ENCODE measurements at places on chromosomes 5 and 9. TPM values are rescaled to one million over a fixed set of nuclear protein-coding genes. Genes with fewer than 3 reads are reported as not detected.

Gene LCN10
- 4.6 TPM for total RNA-seq

Gene PDZD2
- 12.9 TPM for total RNA-seq

Gene ADAMTS6
- total RNA-seq: not detected

Gene IL7R
- total RNA-seq: 13.5 TPM

Gene SLC6A7
- not detected for total RNA-seq

Gene HSD17B3
- not detected for total RNA-seq

Gene CYLC2
- total RNA-seq: not detected

Gene LMX1B
- total RNA-seq: 0.26 TPM

Gene CDKN2B
- 6.0 TPM for total RNA-seq

Gene ACTL7A
- total RNA-seq: not detected

Gene SAPCD2
- 0.66 TPM for total RNA-seq

Gene PCDHGB3
- total RNA-seq: 10.2 TPM

Gene PCDHA7
- total RNA-seq: 3.3 TPM

Gene SLC23A1
- 0.66 TPM for total RNA-seq

Gene DMRT3
- not detected for total RNA-seq

Gene KCNT1
- total RNA-seq: under 0.01 TPM

All from body of pancreas (tissue), 4 donors.